Left ventricle myocardium inferior (tissue), 1 donor: ENCODE measurements at places on chromosomes 12 and 14. TPM values are rescaled to one million over a fixed set of nuclear protein-coding genes. Genes with fewer than 3 reads are reported as not detected.

Gene ETNK1
- 13.9 TPM for total RNA-seq

DNA sequence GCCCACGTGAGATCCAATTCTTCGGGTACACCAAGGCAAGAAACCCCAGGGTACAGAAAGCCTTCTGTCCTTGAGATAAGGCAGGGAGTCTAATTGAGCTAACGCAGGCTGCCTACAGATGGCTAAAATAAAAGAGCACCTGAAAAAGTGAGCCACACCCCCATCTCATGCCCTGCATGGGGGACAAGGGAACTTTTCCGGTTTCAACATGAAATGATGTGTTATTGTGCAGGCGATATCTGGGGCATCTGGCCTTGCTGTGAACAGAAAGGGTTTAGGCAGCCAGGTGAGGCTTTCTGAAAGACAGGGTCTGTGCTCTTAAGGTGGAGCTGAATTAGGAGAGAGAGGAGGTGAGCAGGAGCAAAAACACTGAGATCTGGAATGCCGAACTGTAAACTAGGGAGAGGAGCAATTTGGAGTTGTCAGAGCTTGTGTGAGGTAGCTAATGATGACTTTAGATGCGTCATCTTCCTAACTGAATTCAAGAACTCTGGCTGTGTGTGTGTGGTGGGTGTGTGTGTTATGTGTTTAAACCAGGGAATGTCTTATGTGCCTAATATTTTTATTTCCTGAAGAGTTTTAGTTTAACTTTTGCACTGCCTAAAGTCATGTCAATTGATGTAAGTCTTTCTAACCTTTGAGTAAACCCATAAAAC lies 20.1 kb upstream of the LDHB start:
- H3K4me3 ChIP-seq: no peak overlapping the region
- no peak for DNase-seq
- no peaks in the 10 kb centered on the region for H3K36me3 ChIP-seq
- no peaks in the 10 kb centered on the region for H3K27me3 ChIP-seq

DNA sequence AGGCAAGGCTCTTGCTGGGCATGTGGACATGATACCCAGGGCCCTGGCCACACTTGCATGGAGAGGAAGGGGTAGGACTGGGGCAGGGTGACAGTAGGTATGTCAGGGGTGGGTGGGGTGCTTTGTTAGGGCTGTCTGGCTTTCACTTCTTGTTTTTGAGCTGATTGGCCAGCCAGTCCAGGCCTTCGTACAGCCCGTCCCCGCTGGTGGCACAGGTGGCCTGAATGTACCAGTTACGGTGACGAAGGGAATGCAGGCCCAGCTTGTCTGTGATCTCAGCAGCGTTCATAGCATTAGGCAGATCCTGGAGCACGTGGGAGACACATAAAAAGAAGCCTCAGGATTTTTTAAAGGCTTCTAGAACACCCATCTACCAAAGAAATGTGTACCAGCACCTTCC lies 13.5 kb upstream of the FKBP11 start:
- no peak for DNase-seq
- no peak overlapping the region for H3K27ac ChIP-seq
- peaks cover 17% of the 10 kb centered on the region for H3K4me1 ChIP-seq
- H3K36me3 ChIP-seq: peaks cover 58% of the 10 kb centered on the region
- H3K4me3 ChIP-seq: no peak overlapping the region

Gene TAS2R10
- total RNA-seq: not detected

GRCh38 chr14:61710853-61711817 lies 15.8 kb downstream of the HIF1A start:
- H3K27me3 ChIP-seq: no peaks in the 10 kb centered on the region
- no peaks in the 10 kb centered on the region for H3K36me3 ChIP-seq
- no peak overlapping the region for H3K27ac ChIP-seq
- no peak for DNase-seq
- no peak overlapping the region for H3K4me3 ChIP-seq
- H3K4me1 ChIP-seq: peaks cover 73% of the 10 kb centered on the region

GRCh38 chr12:108253540-108253939 lies 85.6 kb downstream of the CMKLR1 start:
- peaks cover 61% of the 10 kb centered on the region for H3K27me3 ChIP-seq
- no peaks in the 10 kb centered on the region for H3K36me3 ChIP-seq
- H3K4me3 ChIP-seq: no peak overlapping the region
- DNase-seq: no peak
- no peaks in the 10 kb centered on the region for H3K4me1 ChIP-seq

DNA sequence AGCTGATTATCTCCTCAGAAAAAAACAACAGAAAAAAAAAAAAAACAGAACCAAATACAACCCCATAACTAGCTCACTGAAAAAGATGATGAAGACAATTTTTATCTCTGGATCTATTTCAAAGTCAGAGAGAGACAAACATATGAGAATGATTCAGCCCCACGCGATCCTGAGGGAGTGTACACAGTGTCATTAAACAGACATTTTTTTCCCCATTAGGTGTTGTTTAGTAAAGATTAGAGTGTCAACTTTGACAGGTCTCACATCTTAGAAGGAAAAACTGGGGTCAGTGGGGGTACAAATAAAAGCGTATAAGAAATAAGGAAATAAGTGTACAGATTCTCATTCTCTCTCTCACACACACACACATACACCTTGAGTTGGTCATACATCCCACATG lies 635.4 kb downstream of the NRXN3 start:
- no peak for DNase-seq
- no peaks in the 10 kb centered on the region for H3K27me3 ChIP-seq
- H3K4me3 ChIP-seq: no peak overlapping the region
- no peak overlapping the region for H3K27ac ChIP-seq
- no peaks in the 10 kb centered on the region for H3K4me1 ChIP-seq
- H3K36me3 ChIP-seq: no peaks in the 10 kb centered on the region

DNA sequence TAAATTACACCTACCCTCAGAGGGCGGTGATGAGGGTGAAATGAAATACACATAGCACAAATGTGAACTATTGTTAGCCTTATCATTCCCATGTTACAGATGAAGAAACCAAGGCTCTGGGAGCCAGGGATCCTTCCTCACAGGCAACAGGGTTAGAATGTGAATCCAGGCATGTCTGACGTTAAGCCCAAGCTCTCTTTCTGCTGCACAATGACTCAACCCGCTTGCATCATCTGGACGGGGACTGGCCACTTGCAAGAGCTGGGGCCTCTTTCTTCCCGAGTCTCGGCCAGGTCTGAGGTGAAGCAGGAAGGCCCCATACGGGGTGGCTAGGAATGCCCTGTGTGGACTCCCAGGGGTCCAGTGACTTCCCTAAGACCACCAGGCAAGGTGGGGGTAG lies 105.2 kb downstream of the RBM19 start:
- H3K4me1 ChIP-seq: peaks cover 7% of the 10 kb centered on the region
- H3K27me3 ChIP-seq: no peaks in the 10 kb centered on the region
- DNase-seq: no peak
- H3K27ac ChIP-seq: no peak overlapping the region

Gene ANO2
- total RNA-seq: 13.0 TPM
